Dermis microvascular lymphatic vessel endothelial cell (primary cell): ENCODE measurements at places on chromosomes 7 and 10.

GRCh38 chr7:2014391-2015241, 218.1 kb downstream of the MAD1L1 start:
- DNase-seq, result no peak

GRCh38 chr7:29843093-29843492, 36.8 kb downstream of the WIPF3 start:
- DNase-seq, result no peak

DNA sequence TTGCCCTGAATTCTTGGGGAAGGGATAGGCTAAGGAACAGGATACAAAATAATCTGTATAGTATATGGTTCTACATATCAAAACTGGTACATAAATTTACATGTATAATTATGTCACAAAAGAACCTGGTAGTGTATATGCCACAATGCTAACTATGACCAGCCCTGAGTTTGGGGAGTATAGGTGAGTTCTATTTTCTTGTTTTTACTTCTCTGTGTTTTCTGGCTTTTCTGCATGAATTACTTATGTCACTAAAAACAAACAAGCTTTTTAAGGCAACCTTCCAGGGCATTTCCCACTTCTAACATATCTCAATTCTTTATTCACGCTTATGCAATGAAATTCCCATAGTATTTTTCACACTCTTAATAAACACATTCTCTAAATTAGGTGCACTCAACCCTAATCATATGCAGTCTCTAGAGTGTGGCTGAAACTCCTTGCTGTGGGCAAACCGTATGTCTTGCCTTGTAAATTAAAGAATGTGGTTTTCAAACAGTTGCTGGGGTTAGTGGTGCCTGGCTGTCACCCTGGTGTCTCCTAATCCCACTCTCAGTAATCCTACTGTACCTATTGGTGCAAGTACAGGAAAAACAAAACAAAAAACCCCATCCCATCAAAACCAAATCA, 14.0 kb upstream of the INSIG1 start:
- no peak for DNase-seq

GRCh38 chr7:155878250-155878649, 66.0 kb upstream of the SHH start:
- DNase-seq, result no peak

DNA sequence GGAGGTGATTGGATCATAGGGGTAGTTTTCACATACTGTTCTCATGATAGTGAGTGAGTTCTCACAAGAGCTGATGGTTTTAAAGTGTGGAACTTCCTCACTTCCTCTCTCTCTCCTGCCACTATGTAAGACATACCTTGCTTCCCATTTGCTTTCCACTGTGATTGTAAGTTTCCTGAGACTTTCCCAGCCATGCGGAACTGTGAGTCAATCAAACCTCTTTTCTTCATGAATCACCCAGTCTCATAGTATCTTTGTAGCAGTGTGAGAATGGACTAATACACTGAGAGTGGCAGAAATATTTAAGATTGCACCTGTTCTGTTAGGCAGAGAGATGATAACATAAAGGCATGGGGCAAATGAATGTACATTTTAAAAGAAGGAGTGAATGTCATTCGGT, 507.8 kb downstream of the SORCS3 start:
- no peak for DNase-seq

GRCh38 chr7:91630581-91631380, 249.7 kb downstream of the MTERF1 start:
- DNase-seq, result no peak

DNA sequence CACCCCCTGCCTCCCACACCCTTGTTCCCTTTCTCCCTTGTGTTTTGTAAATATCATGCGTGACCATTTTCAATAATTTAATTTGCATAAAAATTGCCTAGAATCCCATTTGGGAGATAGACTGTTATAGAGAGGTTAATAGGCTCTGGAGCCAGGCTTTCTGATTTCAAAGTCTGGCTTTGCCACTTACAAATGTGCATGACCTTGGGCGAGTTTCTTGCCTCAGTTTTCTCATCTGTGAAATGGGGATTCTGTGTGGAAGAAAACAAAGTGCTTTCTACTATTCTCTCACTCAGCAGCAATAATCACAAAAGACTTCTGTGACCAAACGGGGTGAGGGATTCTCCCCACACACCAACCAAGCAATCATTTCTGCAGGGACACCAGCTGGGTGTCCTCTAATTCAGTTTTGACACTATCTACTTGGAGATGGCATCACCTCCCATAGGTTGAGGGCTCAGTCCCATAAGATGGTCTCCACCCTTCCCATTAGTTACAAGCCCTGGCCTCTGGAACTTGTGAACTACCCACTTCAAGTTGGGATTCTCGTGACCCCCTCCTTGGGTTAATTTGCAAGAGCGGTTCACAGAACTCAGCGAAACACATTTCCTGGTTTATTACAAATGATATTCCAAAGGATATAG, 3.5 kb upstream of the ZNF22 start:
- no peak for DNase-seq

DNA sequence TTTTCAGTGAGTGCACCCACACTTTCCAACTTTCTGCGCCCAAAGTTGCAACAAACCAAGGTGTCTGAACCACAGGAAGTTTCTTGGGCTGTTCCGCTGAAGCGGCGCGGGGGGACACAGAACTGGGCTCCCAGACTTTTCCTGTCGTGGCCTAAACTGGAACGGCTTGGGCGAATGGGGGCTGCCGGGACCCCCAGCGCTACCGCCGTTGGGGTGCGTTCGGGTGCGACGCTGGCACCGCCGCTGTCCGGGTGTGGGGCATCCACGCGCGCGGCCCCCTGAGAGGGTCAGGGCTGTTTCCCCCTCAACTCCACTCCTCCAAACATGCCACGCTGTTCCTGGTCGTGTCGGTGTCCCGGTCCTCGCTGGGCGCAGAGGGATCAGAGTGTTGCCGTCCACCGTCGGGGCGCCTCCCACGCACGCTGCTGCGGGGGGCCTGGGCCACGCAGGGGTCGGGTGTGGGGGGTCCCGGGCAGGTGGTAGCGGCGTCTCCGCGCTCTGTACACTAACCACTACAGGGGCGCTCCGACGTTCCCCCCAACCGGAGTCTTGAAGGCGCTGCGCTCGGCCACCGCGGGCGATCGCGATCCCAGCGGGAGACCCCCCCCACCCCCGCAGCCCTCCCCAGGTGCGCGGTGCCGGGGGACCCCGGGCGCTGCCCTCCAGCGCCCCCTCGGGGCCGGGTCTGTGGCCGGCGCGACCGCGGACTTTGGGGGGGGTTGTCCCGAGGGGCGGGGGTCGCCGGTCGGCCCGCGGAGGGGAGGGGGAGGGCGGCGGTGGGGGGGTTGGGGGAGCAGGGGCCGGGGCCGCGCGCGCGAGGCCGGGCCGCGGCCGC, 2.2 kb upstream of the CUX1 start:
- DNase-seq, result peak; percentile 49

- no peak for DNase-seq
These were observed 17.3 kb downstream of the MLXIPL start for GRCh38 chr7:73606801-73607691.

- no peak for DNase-seq
These were observed 850.9 kb downstream of the LRMDA start for GRCh38 chr10:76282061-76283025.

- DNase-seq, result no peak
These were observed 65.8 kb downstream of the BMPER start for GRCh38 chr7:33971106-33971505.

- no peak for DNase-seq
These were observed 27.7 kb upstream of the SEPHS1 start for GRCh38 chr10:13375791-13376190.

- DNase-seq, result peak; percentile 70
These were observed 16.8 kb upstream of the ABCB5 start for GRCh38 chr7:20598459-20599309.

DNA sequence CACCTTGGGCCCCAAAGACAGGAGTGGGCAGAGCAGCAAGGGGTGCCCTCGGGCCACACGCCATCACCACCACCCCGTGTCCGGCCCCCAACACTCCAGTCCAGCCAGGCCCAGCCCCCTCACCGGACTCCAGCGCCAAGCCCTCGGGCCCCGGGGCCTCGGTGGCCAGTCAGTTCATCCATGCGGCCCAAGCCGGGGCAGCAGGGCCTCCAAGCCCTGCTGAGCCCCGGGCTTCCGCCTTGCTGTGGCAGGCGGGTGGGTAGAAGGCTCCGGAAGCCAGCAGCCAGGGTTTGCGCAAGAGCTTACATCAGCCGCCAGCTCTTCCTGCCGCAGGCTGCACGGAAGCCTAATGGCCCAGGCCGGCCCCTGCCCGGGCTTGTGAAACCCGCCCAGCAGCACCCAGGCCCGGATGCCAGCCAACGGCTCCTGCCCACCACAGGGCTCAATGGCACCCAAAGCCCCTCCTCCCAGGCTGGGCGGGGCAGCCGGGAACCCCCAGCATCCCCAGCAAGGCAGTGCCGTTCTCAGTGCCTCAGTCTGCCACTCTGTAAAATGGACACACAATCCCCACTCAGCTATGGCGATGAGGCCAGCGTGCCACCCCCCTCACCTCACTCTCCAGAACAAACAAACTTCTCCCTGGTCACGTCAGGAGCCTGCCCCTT, 26.5 kb downstream of the TNRC18 start:
- peak; percentile 85 for DNase-seq

DNA sequence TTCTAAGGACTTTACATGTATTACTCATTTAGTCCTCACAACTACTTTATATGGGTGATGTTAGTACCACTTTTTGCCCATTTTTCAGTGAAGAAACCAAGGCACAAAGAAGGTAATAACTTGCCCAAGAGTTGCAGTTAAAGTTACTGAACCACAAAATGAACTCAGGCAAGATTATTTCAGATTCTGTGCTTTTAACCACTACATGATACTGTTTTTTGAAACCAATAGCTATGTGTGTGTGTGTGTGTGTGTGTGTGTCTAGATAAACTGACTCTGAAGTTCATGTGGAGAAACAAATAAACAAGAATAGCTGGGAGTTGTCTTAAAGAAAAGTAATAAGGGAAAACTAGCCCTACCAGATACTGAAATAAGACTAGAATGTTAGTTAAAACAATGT, 60.8 kb upstream of the OIT3 start:
- no peak for DNase-seq

DNA sequence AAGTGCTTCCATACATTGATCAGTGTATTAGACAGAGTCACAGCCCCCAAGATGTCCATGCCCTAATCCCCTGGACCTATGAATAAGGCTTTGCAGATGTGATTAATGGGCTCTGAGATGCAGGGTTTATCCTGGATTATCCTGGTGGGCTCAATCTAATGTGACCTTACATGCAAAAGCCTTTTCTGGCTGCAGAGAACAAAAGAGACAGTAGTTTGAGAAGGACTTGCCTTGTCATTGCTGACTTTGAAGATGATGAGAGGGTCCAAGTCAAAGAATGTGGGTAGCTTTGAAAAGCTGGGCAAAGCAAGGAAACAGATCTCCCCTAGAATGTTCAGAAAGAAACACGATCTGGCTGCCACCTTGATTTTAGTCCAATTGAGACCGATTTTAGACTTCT, 238.7 kb downstream of the CCSER2 start:
- no peak for DNase-seq

DNA sequence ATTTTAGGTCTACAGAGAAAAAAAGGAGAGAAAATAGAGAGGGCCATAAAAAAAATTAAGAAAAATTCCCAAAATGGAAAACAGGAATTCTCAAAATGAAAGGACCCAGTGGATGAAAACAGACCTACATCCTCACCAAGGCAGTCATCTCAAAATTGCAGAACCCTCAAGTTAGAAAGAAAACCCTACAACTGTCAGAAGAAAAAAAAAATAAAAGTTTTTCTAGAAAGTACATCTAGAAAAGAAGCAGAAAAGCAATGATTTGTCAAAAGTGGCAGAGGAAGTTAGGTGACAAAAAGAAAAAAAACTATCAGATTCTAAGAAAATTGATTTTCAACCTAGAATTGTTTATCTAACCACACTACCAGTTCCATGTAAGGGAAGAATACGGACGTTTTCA, 167.6 kb upstream of the LRGUK start:
- no peak for DNase-seq
